ENCODE measurements at places on chromosomes 4 and X.

DNA sequence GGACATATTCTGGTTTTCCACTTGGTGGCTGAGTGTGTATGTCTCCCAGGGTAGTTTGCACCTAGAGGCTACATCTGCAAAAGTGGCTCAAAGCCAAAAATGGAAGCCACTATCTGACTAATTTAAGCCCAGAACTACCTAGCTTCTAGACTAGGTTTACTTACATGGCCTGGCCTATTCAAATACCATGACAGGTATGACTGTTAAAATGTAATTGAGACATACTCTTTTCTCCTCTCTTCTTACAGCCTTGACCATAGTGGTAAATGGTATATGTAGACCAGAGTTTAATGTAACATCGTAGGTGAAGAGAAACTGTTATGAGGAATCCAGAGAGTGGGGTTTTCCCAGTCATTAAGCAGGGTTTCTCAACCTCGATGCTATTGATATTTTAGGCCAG is 2.6 kb upstream of the TRPC5 start:
- no peak for DNase-seq

- no peak for DNase-seq
Observed at GRCh38 chr4:122764071-122764820, 31.7 kb downstream of the BBS12 start.

- no peak for DNase-seq
Observed at GRCh38 chr4:88411491-88412096, 32.9 kb downstream of the HERC6 start.

GRCh38 chr4:183863155-183863825 is 41.8 kb upstream of the STOX2 start:
- no peak for DNase-seq

DNA sequence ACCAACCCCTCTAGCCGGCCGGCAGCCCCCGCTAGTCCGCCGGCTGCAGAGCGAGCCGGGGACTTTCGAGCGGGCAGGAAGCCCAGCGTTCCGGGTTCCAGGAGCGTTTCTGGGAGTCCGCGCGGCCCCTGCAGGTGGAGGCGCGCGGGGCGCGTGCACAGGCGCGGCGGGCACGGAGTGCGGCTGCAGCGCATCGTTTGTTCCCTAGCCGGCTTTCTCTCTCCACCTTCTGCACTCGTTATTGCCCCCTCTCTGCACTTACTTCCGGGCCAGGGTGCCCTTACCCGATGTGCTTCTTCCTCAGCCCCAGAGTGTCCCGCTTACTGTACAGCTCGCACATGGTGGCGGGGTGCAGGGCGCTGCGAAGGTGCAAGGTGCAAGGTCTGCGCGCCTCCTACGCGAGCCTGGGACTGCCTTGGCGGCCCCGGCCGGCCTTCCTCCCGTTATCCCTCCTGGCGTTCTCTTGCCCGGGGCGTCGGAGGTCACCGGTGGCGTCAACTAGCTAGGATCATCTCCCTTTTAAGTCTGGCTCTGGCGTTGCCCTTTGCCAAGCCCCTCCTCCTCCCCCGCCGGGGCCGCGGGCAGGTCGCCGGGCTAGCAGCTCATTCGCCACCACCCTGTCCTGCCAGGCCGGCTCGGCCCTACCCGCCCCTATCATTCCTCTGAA is at the start of gene ETNPPL:
Gene ETNPPL, minus strand, starts transcription at position 495 of the 667 bp plus-strand sequence. Its CDS starts 155 bp downstream, at position 340.
- DNase-seq = peak; percentile 27

DNA sequence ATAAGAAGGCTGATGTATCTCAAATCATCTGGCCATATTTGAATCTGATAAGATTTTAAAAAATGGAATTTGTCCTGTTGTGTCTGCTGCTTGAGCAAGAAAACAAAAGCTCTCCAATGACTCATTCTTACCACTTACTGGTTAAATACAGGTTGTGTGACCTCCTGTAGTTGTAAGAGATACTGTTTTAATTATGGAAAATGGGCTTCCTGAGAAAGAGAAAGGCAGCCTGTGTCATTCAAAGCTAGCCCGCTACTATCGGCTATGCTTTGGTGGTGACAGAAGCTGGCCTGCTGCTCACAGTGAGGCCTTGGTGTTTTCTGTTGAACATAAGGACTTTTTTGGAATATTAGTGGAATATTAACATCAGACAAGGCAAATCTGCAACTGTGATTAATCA is 1722.1 kb upstream of the PCDH10 start:
- DNase-seq = no peak

- DNase-seq = no peak
Observed at GRCh38 chr4:29538889-29539646, 1181.1 kb upstream of the PCDH7 start.

Data from activated CD4-positive, alpha-beta T cell treated with anti-CD3 and anti-CD28 coated beads, Interleukin-2, amount 10 ng/mL, durations not matched to agents 7 days and 5 days (primary cell).